Inflammatory macrophage (primary cell): ENCODE measurements at places on chromosomes 1 and 21.

GRCh38 chr1:168879896-168880734 lies 151.1 kb upstream of the DPT start:
- no peak for DNase-seq

DNA sequence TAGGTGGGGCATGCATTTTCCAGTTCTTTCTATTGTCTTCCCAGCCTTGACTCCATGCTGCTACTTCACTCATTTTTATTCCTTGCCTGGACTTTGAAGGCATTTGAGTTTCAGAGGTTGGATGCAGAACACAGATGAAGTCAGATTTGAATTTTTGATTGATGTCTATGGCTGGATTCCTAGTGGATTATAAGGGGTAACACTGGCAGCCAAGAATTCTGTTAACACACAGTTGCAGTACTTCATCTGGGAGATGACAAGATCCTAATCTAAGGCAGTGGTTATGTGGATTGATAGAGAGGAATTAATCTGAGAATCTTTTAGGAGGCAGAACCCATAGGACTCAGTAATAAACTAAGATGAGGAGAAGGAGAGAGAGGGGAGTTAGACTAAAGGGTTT lies 439.0 kb upstream of the USP24 start:
- DNase-seq, result no peak

GRCh38 chr1:208065862-208066261 lies 154.9 kb upstream of the CD34 start:
- DNase-seq, result peak; percentile 88

GRCh38 chr1:177646757-177647730 lies 322.8 kb downstream of the SEC16B start:
- DNase-seq, result no peak

DNA sequence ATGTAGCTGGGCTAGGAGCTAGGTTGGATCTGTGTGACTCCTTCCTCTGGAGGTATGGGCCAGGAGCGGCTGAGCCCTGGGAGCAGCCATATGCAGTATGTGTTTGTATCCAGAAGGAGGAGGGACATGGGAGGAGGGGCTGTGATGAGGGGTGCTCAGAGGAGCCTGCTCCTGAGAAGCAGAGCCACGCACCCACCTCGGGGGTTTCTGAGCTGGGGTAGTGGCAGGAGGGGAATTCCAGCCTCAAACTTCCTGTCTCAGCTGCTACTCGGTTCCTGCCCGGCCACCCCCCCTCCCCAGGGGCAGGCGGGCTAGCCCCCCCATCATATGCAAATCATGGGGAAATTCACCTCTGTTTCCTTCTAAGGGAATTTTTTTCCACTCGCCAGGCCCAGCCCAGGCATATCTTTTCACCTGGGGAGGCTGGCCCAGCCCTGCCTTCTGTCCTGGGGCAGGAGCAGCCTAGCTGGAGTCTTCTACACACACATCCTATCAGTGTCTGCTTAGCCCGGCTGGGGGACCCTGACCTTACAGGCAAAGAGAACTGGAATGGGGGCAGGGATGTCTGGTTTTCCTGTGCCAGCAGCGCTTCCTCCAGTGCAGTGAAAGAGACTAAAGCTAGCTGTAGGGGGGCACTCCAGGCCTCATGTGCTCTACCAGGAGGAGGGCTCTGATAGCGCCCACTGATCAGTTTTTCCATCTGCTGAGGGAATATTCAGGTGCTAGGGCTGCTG lies 3.0 kb downstream of the ZC3H12A start:
- peak; percentile 42 for DNase-seq

GRCh38 chr1:184866586-184866985 lies 107.7 kb downstream of the NIBAN1 start:
- DNase-seq, result no peak

DNA sequence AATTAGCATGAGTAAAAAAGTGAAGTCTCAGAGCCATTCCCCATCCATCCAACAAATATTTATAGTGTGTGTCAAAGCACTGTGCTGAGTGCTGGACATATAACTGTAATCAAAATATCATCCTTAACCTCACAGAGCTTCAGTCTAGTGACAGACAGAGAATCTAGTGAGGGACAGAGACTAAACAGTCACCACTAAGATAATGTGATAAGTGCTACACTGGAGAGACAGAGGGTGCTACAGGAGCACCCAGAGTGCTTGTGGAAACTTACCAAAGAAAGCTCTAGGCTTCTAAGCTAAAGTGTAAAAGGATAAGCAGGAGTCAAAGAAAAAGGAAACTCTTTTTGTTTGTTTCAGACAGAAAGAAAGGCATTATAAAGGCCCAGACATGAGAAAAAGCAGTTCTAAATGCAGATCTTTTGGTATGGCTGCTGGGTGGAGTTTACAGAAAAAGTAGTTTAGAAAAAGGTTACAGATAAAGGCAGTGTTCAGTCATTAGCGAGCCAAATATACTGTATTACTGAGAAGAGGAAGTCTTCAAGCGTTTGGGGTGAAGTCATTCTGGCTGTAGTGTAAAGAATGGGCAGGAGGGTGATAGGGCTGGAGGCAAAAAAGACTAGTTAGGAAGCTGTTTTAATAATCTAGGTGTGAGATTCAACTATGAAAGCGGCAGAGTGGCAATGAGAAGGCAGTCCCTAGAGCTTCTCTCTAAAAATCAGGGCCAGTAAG lies 83.8 kb downstream of the SCMH1 start:
- no peak for DNase-seq

GRCh38 chr1:5161372-5161771 lies 507.0 kb downstream of the AJAP1 start:
- no peak for DNase-seq

GRCh38 chr1:230684146-230684545 lies 29.8 kb downstream of the AGT start:
- no peak for DNase-seq

GRCh38 chr1:81662913-81663526 lies 137.7 kb upstream of the ADGRL2 start:
- DNase-seq, result no peak

DNA sequence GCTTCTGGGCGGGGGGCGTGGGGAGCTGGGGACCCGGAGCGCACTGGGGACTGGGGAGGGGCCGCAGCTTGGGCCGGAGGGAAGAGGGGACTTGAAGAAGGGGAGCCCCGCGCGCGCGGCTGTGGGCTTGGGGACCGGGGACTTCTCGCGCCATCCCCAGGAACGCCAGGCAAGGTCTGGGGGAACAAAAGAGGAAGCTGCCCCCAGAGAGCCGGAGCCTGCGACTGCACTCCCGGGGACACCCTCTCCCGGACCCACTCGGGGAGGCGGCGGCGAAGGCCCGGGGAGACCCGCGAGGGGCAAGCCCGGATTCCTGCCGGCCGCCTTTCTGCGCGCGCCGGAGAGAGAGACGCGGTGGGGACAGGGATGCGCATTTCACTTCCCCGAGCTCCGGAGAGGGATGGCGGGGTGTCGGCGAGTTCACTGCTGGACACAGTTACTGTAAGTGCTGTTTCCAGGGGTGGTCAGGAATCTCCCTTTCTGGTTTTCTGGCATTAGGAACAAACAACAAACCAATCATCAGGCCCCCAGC lies 732 bp downstream of the ABCG1 start:
- peak; percentile 36 for DNase-seq

- DNase-seq, result no peak
Measured at GRCh38 chr1:54016343-54017282, 1.4 kb downstream of the LDLRAD1 start.

GRCh38 chr21:45390121-45390751 lies 14.7 kb upstream of the COL18A1 start:
- DNase-seq, result no peak

- DNase-seq, result no peak
Measured at GRCh38 chr21:46366561-46366960, 42.6 kb downstream of the PCNT start.

- no peak for DNase-seq
Measured at GRCh38 chr1:28027660-28028059, 60.8 kb downstream of the EYA3 start.

GRCh38 chr1:215777370-215777925 lies 210.3 kb downstream of the KCTD3 start:
- DNase-seq, result no peak

DNA sequence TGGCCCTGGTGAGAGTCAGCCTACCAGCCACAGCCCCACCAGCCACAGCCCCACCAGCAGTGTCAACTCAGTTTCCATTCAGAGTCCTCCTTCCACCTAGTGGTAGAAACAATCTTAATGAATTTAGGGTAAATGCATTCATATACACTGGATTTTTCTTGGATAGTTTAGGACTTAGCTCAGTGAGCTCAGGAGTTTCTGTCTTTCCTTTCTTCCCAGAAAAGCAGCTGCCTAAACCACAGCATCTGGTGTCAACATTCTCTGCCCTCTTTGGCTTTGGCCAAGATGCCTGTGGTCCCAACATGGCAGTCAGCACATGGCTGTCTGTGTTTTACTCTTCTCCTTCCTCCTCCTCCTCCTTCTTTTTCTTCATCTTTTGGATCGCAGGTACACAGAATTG lies 94.0 kb downstream of the CLIC6 start:
- no peak for DNase-seq

DNA sequence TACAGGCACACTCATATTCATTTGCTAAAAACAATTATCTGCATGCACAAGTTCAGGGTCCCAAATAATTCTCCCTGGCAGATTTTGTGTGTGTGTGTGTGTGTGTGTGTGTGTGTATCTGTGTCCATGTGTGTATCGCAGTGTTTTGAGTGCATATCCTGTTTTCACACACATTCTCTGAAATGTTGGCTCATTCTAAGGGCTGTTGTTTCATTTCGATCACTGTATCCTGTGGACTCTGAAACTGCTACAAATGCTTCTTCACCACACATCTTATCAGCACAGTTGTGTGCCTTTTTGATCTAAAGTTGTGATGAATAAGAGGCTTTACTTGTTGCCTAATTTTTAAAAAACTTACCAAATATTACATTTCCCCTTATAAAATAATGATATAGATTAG lies 34.6 kb downstream of the NR5A2 start:
- no peak for DNase-seq

- peak; percentile 96 for DNase-seq
Measured at GRCh38 chr1:160862203-160863060, at the start of gene CD244. CD244 (minus strand) TSS chr1:160862887; CDS start chr1:160862677, 210 bp downstream.

GRCh38 chr1:44359234-44359935 lies 4.3 kb upstream of the ERI3 start:
- DNase-seq, result no peak

DNA sequence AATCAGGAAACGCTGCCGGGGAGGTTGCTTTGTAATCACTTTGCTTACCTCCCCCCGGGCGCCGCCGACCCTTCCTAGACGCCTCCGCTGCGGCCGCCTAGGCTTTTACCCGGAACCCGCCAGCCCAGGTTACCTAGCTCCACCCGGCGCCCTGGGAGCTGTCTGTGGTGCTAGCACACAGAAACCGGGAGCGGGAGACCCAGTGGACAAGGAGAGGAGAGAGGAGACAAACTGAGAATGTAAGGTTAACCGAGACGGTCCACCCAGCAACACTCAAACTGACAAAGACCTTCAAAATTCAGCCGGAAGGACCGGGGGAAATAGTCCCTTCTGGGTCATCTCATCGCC lies 9.8 kb downstream of the BARHL2 start:
- DNase-seq, result no peak

DNA sequence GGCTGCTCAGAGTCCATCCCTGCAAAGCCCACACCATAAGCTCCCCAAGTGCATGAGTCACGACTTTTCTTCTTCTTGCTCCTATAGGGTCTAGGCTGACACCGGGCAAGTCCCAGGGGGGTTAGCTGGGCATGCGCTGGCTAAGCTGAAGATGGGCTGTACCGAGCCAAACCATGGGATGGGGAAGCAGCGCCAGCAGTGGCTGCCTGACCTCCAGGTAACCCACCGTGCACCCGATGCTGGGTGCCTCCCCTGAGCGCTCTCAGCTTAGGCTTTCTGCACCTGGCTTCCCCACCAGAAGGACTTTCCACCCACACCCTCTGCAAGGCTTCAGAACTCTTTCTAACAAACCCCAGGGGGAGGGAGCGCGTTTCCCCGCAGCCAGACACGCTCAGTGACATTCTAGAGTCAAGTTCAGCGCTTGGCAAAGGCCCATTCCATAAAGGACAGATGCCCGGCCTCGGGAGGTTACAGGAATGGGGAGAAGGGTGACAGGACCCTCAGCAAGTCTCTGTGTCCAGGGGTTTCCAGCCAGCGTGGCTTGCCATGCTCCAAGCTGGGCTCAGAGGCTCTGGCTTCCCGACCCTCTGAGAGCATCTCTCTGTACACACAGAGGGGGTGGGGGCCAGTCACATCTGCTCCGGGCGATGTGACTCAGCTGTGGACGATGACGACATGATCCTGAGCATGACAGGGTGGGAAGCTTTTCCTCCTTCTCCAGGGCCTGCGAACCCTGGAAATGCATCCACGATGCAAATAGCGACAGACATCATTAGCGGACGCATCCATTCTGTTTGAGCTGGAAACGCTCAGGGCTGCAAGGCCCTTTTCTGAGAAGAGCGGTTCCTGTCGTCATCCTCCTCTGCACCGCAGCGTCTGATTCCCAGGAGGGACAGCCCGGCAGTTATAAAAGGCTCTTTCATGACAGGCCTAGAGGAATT lies 107.8 kb downstream of the SIK1 start:
- DNase-seq, result no peak

DNA sequence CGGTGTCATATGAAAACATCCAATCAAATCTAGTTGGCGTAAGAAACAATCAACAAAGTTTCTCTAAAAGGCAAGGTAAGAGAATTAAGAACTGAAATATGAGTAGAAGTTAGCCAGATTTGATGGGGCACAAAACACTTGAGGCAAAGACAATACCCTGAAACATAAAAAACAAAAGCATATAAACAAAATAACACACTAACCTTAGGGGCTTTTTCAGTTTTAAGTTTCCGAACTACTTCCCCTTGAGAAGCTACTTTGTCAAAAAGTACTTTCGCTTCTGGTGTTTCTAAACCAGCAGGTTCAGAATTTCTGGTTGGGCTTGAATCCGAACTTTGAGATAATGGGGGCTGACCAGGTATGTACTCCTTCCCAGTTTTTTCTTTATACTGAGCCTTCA lies 57.9 kb downstream of the EPRS1 start:
- no peak for DNase-seq

- no peak for DNase-seq
Measured at GRCh38 chr1:68046423-68046822, 4.0 kb downstream of the DIRAS3 start.

GRCh38 chr1:61496501-61496900 lies 228.4 kb downstream of the TM2D1 start:
- DNase-seq, result no peak

- DNase-seq, result no peak
Measured at GRCh38 chr1:5734414-5734813, 257.8 kb downstream of the NPHP4 start.

- peak; percentile 91 for DNase-seq
Measured at GRCh38 chr21:14545906-14546480, at the start of gene SAMSN1. SAMSN1 (minus strand) TSS chr21:14546315; CDS start chr21:14546261, 54 bp downstream.

DNA sequence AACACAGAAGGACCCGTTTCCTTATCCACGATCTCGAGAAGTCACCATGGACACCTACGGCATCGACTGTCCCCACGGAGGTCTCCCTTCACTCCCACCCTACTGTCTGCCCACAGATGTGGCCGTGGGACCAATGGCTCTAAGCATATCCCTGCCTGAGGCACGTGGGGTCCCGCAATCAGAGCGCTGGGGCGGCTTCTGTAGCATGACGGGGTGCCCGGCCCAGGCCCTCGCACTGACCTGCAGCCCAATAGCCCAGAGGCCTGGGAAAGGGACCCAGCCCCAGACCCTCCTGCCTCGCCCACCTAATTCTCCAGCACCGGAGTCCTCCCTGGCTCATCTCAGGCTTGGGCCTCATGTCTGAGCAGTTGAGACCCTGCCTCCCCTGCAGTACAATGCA lies 132.5 kb downstream of the NPHP4 start:
- no peak for DNase-seq
